Activated naive CD4-positive, alpha-beta T cell treated with anti-CD3 and anti-CD28 coated beads, Interleukin-2, amount 50 U/mL, for 72 hours (primary cell): ENCODE measurements at places on chromosomes 16 and 17. TPM values are rescaled to one million over a fixed set of nuclear protein-coding genes. Genes with fewer than 3 reads are reported as not detected.

Gene WWP2
- total RNA-seq, result 51.9 TPM

Gene KRT27
- total RNA-seq, result not detected

Gene ZFP3
- 0.73 TPM for total RNA-seq

Gene HCRT
- total RNA-seq, result not detected

Gene RNF112
- total RNA-seq, result 0.71 TPM

Gene SCGB1C2
- not detected for total RNA-seq

Gene KRTAP4-9
- not detected for total RNA-seq

Gene C16orf92
- not detected for total RNA-seq

Gene CCL17
- total RNA-seq, result not detected

Gene ZNF423
- total RNA-seq, result not detected

Gene KCNH6
- 0.08 TPM for total RNA-seq

GRCh38 chr17:71251951-71252350 is 868.9 kb upstream of the SOX9 start:
- DNase-seq, result no peak

GRCh38 chr16:2370721-2371120 is 30.2 kb upstream of the ABCA3 start:
- no peak for DNase-seq

- peak; percentile 59 for DNase-seq
These were observed 7.5 kb upstream of the NOS2 start for GRCh38 chr17:27807567-27808470.

GRCh38 chr17:52410781-52411180 is 252.3 kb upstream of the CA10 start:
- no peak for DNase-seq

- DNase-seq, result no peak
These were observed 82.6 kb upstream of the CCL2 start for GRCh38 chr17:34172390-34172918.

GRCh38 chr17:37239690-37240334 is 136.0 kb upstream of the C17orf78 start:
- DNase-seq, result no peak

DNA sequence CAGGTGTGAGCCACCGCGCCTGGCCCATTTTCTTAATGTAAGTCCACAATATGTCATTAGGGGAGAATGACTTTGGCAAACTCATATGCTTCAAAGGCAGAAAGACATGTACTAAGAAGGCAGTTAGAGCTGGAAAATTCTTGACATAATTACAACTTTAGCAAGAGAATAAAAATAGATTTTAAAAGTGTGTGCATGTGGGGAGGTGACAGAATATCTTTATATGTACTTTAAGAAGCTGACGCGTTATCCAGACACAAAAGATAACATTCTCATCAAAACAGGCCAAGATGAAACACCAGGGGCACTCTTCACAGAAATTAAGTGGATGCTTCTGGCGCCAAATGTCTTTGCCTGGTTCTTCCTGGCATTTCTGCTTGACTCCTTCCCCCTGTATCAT is 28.2 kb downstream of the GJC1 start:
- DNase-seq, result no peak

DNA sequence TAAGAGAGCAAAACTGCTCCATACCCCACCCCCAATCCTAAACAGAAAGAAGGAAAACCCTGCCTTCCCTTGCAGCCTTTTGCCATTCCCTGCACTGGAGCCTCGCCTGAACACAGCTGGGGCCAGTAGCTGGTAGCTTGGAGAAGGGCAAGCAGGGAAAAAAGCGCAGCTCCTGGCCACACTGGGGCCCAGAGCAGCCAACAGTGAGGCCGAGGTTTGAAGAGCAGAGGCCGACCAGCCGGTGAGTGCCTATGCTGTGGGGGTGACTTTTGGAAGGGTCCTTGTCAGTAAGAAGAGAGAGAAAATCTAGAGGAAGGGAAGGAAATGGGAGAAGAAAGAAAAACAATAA is 3.2 kb upstream of the HOXB9 start:
- DNase-seq, result no peak

DNA sequence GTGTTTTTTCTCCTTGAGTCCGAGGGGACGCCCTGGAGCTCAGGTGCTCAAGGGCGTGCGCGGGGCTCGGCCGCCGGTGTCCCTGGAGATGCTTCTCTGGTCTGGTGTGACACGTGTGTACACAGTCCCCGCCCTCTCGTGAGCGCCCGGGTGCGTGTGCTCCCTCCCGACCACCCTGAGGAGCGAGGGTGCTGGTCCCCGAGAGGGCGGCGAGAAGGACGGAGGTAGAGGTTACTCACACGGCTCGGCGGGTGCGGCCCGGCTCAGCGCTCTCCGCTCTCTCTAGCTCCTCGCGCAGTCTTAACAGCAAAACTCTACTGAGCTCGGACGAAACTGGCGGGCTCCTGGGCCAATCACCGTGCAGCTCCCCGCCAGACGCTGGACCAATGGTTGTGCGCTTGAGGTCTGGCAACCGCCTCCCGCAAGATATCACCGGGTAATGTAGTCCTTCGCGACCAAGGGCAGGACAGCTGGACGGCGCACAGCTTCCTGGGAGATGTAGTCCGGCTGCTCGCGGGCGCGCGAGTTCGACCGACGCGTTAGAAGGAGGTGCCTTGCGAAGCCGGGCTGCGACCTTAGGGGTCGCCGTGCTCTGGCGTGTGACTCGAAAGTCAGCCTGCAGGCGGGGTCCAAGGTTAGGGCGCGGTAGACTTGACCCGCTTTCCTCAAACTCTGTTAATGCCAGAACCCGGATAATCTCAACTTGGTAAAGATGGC is at the start of gene SLC25A19:
TSS of gene SLC25A19 (minus strand) at position 319 of the 717 bp plus-strand sequence. CDS start 2,669 bp downstream, outside the sequence.
- DNase-seq, result peak; percentile 93

DNA sequence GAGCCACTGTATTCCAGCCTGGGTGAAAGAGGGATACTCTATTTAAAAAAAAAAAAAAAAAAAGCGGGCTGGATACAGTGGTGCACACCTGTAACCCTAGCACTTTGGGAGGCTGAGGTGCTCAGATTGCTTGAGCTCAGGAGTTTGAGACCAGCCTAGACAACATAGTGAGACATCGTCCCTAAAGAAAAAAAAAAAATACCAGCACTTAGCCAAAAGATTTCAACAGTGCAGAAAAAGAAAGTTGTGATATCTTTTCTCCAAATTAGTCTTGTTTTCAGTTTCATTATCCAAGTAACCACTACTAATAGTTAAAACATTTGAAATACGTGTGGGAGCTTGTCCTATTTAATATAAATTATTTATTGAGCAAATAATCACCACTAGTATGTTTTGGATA is 48.7 kb downstream of the TENT4B start:
- DNase-seq, result no peak

GRCh38 chr16:84091460-84091859 is 25.3 kb downstream of the MBTPS1 start:
- no peak for DNase-seq

DNA sequence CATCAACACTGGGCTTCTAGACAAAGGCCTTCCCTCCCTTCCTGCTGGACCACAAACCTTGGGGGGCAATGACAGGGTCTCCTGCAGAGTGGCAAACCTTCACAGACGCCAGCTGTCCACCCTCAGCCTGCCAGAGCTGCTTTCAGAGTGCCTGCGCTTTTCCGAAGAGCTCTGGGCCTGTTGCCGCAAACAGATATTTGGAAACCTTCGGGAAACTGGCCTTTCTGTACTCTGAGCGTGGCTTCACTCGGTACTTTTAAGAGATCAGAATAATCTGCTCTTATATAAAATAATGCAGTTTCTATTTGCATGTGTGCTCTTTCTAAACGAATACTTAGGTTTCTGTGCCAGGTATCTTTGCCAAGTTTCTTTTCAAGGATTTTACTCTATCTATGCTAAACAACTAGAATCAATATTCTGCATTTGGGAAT is 152.1 kb upstream of the CHMP6 start:
- DNase-seq, result no peak

GRCh38 chr16:79162977-79163376 is 437.6 kb downstream of the MAF start:
- DNase-seq, result no peak

DNA sequence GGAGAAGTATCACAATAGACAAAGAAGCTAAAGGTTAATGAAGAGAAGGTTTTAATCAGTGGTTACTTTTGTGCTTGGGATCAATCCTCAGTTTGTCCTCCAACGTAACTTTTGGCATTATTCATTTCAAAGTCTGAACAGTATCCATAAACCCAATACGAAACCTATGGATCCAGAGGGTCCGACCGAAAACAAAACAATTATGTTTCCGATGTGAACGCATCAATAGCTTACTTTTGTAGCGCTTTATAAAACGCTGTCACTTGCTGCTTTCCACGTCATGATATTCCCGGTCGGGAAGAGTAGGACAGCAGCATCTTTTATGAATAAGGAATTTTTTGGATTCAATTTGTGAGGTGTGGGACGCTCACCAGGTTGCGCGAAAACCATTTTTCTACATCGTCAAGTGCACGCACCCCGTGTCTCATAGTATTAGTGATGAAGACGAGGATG is 383.8 kb downstream of the ZFHX3 start:
- no peak for DNase-seq

- DNase-seq, result no peak
These were observed 108.4 kb upstream of the METRNL start for GRCh38 chr17:82970818-82971590.

DNA sequence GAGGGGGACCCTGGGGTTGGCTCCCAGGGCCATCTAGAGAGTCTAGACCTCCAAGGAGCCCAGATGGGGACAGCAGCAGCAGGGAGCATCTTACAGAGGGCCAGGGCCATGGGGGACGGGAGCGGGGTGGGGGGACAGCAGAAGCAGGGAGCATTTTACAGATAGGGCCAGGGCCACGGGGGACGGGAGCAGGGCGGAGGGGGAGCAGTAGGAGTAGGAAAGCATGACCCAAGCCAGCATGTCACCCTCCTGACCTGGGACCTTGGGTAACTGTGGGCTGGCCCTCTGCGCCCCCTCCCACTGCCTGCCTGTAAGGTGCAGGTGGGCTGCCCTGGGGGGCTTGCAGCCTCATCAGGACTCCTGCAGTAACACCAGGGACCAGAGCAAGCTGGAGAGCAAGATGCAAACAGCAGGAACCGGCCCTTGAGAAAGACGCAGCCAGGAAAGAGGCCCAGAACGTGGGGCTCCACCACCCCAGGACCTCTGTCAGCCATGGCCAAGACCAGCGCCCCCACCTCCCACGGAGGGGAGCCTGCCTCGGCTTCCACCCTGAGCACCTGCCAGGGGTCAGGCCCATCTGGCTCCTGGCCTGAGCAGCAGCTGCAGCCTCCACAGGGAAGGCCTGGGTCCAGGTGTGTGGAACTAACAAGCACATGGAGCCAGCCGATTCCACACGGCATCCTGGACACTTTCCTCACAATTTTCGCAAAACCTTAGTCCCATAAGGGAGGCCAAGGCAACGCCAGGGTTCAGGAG is 2.4 kb downstream of the ZNF598 start:
- DNase-seq, result no peak

DNA sequence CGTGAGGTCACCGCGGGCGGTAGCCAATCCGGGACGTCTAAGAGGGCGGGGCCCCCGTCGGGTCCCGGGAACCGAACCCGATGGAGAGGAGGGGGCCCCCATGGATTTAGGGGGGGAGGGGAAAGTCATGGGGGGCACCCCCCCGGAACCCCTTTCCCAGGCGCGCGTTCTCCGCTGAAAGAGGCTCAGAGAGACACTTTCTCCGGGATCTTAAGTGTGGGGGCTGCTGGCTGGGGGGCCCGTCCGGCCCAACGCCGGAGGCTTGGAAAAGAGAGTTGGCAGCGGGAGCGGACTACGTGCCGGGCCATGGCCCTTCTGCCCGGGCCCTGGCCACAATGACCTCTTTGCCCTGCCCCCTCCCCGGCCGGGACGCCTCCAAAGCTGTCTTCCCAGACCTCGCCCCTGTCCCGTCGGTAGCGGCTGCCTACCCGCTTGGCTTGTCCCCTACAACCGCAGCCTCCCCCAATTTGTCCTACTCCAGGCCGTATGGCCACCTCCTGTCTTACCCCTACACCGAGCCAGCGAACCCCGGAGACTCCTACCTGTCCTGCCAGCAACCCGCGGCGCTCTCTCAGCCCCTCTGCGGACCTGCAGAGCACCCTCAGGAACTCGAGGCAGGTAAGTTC is at the start of gene DLX4:
TSS of gene DLX4 (plus strand) at position 57 of the 626 bp plus-strand sequence. CDS start at position 336, 279 bp downstream.
- no peak for DNase-seq

DNA sequence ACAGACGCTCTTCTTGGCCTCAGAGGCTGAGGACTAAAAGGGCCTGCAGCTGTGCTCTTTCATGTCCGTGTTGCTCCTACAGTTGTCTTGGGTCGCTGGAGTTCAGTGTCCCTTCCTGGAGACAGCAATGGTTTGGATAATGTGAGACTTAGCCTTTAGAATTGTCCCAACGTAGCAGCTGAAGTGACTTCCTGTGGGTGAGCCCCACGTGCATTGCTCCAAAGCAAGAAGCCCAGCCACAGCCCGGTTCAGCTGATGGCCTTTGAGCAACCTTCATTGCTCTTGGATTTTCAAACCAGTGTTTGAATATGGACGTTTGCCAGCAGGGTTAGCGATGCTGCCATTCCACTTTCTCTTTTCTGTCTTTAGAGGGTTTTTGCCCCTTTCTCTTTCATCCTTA is 19.7 kb downstream of the TMEM11 start:
- DNase-seq, result no peak

- no peak for DNase-seq
These were observed 596.3 kb upstream of the CA10 start for GRCh38 chr17:52754838-52755237.

GRCh38 chr17:50154604-50155003 is 4.1 kb upstream of the PPP1R9B start:
- DNase-seq, result no peak

- DNase-seq, result no peak
These were observed 124.3 kb upstream of the MED13 start for GRCh38 chr17:62189377-62189776.

- no peak for DNase-seq
These were observed 25.3 kb downstream of the IGF2BP1 start for GRCh38 chr17:49022391-49022941.

- no peak for DNase-seq
These were observed 62.4 kb downstream of the CCDC182 start for GRCh38 chr17:57682701-57683100.

DNA sequence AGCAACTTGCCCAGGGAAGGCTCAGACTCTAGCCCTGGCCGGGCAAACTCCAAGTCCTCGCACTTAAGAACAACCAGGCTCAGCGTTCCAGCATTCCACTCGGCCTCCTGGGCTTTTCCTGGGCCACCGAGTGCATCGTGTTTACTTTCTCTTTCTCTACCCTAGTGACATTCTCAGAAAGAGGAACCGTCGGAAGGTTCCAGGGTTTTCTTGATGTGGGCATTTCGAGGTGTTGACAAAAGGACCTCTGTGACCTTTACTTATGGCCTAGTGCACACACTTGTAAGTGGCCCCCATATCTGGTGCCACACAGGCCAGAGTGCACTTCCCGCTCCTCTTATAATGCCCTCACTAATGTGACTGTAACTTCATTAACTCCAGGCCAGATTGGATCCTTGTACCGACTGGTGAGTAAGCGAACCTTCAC is 3.1 kb upstream of the BANP start:
- no peak for DNase-seq
